ENCODE measurements at places on chromosomes 7 and 10.

DNA sequence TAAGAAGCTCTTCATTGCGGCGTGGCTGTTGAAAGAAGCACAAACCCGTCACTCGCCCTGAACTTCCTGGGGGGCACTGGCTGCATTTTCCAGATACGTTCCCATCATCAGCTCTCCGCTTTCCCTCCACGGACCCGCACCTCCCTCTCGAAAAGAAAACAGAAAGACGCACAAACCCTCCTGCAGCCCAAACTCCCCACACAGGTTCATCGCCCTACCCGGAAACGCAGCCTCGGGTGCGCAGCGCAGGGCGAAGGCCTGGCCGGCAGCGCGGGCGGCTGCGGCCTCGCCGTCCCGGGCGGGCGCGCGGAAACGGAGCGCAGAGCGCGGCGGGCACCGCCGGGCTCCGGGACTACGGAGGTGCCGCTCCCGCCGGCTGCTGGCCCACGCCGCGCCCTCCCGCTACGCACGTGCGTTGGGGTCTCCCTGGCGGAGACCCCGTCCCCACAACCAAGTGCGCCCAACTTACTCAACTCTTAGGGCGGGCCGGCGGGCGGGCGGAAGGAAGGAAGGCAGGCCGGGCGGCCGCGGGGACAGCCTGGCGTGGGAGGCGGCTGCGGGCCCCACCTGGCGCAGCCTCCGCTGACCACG is 822 bp downstream of the ZNF800 start:
- peak; percentile 75 for DNase-seq

- no peak for DNase-seq
These were observed 349.5 kb upstream of the NFE2L3 start for GRCh38 chr7:25802473-25802872.

DNA sequence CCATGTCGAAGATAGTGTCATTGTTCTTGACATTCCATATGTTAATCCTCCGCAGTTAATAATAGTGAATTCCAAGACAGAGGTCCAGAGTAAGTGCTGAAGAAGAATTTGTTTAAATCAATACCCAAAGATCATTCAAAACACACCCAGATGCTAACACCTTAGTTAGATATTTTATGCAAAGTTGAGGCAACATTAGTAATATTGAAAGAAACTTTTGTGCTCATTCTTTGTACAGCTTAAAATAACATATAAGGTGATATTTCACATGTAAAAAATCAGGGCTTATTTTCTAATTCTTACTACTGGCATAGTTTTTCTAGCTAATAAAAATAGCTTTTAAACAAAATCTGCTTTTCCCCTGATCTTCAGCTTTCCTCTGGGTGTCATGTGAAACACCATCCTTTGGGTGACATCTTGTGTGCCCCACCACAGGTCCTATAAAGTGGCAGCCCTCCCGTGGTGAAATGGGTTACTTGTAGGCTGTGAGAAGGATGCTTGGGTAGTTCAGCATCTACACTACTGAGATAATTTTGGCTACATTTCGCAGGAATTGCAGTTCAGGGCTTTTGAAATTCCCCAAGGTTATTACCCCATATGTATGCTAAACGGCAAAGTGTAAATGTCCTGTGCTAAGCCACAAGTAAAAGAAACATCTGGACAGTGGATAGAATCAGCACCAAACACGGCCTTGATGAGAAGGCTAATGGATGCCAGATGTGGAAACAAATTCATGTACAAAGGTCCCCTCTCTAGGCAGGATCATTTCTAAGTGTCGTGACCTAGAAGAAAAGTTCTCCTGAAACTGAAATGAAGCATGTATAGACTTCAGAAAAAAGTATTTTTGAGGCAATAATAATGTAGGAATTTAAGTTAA is 105.4 kb downstream of the GRM3 start:
- DNase-seq: no peak

DNA sequence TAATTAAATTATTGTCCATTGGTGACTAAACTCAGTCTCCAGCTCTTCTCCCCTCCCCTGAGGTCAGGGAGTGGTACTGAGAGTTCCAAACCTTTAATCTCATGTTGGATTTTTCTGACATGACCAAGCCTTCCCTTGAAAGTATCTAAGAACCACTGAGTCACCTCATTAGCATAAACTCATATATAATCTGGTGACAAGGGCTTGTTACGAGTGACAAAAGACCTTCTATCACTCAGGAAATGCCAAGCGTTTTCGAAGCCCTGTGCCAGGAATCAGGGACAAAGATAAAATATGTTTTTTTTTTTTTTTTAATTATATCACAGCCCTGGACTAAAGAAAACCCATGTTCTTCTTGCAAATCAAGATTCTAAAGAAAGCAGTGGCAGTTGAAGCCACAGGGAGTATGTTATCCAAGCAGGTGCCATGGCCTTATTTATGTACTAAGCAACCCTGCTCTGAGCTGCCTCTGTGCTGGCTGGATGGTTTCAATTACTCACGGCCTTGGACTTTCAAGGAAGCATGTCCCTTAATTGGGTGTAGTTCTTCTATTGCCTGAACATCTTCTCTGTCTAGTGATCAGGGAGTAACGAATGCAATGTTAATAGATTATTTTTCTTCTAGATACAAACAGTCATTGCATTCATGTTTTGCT is 169.0 kb upstream of the PRKCQ start:
- DNase-seq: no peak

DNA sequence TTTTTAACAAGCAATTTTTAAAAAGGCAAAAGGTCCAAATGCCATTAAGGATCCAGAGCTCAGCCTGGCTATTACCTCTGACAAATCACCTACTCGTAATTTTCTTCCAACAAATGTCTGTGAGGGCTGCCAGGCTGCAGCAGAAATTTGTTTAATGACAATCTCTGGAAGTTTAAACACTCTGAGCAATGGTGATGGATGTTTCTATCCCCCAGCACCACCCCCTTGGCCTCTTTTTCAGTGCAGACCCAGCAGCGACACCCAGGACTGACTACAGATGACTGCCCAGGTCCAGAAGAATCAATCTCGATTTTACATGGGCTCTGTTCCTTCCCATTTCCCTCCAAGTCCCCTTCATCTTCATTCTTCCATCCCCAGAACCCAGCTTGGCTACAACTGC is 201.4 kb upstream of the AOAH start:
- no peak for DNase-seq

GRCh38 chr7:96596120-96596826 is 113.4 kb downstream of the SEM1 start:
- DNase-seq: no peak

DNA sequence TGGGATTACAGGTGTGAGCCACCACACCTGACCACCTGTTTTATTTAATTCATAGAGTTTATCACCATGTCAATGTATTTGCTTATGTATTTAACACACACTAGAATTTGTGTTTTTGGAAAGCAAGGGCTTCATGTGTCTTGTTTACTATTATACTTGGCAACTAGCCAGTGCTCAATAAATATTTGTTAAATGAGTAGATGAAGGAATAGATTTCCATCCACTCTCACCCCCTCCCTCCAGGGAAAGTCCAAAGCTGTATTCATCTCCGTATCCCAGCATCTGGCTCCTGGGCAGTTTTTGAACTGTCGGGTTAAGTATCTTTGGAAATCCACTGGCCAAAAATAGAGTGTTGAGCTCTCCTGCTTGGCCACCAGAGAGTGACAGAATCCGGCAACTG is 4.6 kb upstream of the RADIL start:
- DNase-seq: no peak

DNA sequence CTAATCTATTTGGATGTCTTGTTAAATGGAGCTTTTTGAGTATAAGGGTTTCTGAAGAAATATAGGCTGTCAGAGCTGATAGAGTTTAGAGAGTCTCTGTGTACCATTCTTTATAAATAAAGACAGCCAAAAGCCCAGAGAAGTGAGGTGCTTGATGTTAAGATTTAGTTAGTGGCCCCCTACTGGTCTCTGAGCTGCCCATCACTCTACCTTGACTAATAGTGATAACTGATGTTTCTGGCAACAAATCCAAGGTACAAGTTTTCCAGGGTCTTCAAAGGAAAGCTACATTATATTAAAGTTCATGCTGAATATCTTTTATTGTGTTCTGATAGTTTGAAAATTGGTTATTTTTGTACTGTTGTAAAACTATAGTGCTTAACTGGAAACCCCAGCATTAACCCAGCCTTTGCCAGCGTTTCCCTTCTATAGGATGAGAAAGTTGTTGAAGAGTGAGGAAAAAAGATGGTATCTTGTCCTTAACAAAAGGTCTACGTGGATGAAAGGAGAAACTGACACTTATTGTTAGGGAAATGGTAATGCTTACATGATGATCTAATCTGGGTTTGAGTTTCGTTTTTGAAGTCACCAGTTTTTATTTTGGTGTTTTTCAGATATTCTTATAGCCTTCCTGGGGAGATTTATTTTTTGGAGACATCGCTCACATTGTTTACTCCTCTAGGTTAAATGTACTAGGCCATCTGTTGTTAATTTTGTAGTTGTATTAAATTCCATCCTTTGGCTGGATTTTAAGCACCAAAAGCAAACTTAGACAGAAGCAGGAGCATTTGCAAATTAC is 79.0 kb downstream of the AUTS2 start:
- no peak for DNase-seq

GRCh38 chr7:27992097-27992496 is 188.5 kb downstream of the JAZF1 start:
- no peak for DNase-seq

- no peak for DNase-seq
These were observed 69.5 kb downstream of the STEAP1B start for GRCh38 chr7:22430457-22430856.

GRCh38 chr10:57897611-57898010 is 370.1 kb downstream of the IPMK start:
- DNase-seq: no peak

DNA sequence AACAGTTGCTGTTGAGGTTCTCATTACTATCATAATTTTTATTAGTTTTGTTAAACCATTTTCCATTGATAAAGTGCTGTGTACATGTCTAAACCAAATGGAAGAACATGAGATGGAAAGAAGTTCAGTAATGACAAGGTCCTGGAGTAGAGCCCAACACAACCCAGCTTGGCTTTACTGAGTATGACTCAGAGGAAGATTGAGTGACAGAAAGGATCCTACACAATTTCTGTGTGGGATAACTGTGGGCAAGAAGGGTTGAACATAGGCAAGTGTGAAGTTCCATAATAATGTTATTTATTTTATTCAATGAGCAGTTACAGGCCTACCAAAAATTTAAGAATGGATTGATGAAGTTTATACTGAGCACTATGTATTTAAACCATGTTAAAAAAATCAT is 15.9 kb downstream of the PRKG1 start:
- DNase-seq: no peak

GRCh38 chr10:7194571-7194970 is 216.3 kb downstream of the SFMBT2 start:
- DNase-seq: no peak

GRCh38 chr10:48514255-48514654 is 90.6 kb downstream of the ARHGAP22 start:
- DNase-seq: no peak

DNA sequence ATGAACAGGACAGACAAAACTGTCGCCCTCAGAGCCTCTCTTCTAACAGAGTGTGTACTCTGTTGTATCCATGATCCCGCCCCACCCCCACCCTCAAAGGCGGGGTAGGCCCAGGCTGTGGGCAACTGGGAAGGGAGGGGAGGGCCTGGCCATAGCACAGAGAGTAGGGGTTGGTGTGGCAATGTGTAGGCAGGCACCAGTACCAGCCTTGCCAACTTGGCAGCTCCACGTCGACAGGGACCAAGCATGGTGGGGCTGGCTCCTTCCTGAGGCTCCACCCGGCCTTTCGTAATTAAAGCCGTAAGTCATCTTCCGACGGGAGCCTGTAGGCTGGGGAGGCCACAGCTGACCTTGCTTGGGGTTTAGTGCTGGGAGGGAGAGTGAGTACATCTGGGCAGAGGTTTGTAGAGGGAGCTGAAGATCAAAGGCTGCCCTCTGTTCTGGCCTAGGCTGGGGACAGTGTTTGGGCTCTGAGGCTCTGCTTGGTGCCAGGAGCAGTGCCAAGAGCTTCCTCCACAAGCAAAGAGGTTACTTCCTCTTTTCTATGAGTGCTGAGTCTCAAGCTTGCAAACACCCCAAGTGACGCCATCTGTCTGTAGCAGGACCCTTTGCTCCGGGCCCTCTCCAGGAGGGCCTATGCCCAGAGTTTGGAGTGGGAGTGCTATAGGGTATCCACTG is 121.6 kb downstream of the C10orf105 start:
- DNase-seq: no peak

DNA sequence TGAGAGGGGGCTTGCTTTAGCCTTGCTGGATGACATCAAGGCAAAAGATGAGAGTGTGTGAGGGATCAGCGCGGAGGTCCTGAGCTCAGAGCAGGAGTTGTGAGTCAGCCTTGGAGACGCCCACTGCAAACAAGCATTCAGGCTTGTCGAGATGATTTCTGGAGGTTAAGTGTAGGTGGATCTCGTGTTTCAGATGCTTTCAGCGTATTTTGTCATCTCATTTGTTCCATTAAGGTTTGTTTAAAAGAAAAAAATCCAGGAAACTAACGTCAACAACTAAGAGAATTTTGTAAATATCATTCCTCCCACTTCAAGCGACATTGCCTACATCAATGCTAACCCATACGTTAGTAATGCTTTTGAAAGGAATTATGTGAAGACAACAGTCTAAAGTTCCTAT is 715.4 kb upstream of the NRP1 start:
- DNase-seq: no peak

DNA sequence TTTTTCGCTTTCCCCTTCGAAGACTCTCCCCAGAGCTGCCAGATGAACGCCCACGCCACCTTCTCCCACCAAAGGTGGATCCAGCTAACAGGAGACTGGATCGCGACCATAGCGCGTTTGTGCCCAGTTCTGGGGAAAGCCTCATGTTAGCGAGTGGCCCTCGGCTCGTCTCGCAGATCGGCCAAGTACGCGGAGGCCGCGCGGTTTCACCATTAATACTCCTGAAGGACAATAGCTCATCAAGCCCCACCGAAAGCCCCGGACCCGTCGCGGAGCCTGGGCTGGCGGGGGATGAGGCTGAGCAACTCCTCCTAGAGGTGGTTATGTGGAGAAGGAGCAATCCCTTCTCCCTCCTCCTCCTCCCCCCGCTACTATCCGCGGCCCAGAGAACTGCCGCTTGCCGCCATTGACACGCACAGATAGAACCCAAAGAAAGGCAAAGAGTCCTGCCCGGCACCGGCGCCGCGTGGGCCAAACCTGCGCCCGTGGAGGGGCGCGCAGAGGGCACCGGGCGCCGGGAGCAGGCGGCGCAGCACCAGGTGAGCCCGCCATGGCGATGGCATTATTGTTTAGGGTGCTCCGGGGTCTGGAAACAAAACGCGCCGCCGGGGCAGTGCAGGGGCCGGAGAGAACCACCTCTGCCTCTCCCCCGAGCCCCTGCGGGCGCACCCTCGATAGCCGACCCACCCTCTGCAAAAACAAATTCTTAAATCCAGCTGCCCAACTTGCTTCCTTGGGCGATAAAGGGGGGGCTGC is at the start of gene MACROH2A2:
TSS of gene MACROH2A2 (plus strand) at position 385 of the 756 bp plus-strand sequence. CDS start 22,813 bp downstream, outside the sequence.
- DNase-seq: no peak

GRCh38 chr7:21771906-21772610 is 173.6 kb downstream of the CDCA7L start:
- no peak for DNase-seq

DNA sequence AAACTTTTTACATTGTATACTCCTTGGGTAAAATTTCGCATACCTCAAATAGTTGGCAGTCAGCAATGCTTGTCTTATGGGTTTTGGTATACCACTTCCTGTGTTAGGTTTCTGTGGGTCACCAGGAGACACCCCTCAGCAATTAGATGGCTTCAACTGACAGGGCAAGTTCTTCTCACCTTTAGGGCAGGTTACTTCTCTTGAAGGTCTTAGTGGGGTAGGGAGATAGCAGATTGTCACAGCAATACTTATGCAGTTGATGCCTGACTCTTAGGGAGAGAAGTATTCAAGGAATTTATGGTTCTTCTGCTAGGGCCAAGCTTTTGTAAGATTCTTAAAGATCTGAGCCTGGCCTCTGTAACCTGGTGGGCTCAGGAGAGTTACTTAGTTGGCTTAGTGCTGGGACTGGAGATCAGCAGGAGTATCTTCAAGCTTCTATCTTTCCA is 42.9 kb downstream of the MKLN1 start:
- DNase-seq: peak; percentile 52

Data from CD8-positive, alpha-beta memory T cell (primary cell).